GM03348 (cell line): ENCODE measurements at places on chromosomes 3 and 15.

- no peak for DNase-seq
Measured at GRCh38 chr15:69749797-69750196, 297.2 kb downstream of the RPLP1 start.

- peak; percentile 75 for DNase-seq
Measured at GRCh38 chr3:8743021-8743601, 9.5 kb downstream of the CAV3 start.

DNA sequence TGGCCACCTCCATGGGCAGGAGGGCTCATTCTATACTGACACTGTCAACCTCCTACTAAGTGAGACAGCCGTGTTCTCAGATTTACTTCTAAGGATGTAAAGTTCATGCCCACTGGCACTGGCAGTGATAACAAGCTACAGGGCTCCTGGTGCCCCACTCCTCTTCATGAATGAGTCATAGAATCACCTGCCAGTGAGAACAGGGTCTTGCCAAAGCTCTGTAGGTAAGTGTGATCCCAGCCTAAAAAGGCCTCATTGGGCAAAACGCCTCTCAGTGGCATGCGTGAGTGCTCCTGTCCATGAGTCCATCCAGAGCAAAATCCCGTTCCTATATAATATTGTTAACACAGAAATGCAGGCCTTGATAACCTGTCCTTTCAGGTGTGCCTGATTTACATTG lies 17.4 kb downstream of the PXYLP1 start:
- no peak for DNase-seq

GRCh38 chr15:91413142-91413541 lies 313.1 kb downstream of the SV2B start:
- DNase-seq, result no peak

GRCh38 chr15:41861736-41862356 lies 23.2 kb downstream of the PLA2G4B start:
- no peak for DNase-seq

DNA sequence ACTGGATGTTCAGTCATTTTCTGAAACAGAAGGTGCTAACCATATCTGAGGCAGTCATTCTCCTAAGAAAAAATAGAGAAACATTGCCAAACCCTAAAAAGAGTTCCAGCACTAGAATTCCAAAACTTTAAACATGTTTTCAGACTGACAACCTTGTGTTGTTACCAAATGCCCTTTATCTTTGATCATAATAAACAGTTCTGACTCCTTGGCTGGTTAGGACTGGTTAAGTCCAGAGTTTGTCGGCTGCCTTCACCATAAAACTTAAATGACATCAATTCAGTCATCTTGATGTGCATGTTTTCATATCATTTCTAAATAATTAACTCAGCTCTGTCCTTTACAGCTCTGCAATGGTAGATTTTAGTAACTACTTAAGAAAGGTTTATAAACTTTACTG lies 68.0 kb downstream of the COL8A1 start:
- DNase-seq, result no peak

DNA sequence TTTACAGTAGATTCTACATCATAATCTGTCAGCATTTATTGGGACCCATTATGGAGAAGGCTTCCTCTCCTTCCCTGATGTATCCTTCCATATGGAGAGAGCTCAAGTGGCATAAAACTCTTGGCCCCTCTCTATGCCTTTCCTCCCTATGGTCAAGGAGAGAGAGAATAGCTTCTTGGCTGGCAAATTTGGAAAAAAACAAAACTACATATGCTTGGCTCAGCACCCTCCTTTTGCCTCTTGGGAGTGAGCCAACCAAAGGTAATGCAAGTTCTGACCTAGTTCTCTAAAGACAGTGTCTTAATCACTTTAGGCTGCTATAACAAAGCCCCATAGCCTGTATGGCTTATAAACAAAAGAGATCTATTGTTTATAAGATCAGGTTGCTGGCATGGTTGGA lies 37.5 kb downstream of the C3orf70 start:
- no peak for DNase-seq
